ENCODE measurements at places on chromosomes 2 and 18. TPM values are rescaled to one million over a fixed set of nuclear protein-coding genes. Genes with fewer than 3 reads are reported as not detected.

The APCDD1 gene
- 6.8 TPM for polyA plus RNA-seq

- no peak overlapping the region for H3K4me3 ChIP-seq
- no peaks in the 10 kb centered on the region for H3K36me3 ChIP-seq
- H3K27ac ChIP-seq: no peak overlapping the region
- H3K4me1 ChIP-seq: peaks cover 5% of the 10 kb centered on the region
- H3K27me3 ChIP-seq: no peaks in the 10 kb centered on the region
These were observed 195.5 kb upstream of the CTAGE1 start for GRCh38 chr18:22613058-22613690.

- H3K36me3 ChIP-seq: no peaks in the 10 kb centered on the region
- no peak overlapping the region for H3K27ac ChIP-seq
- no peak overlapping the region for H3K4me3 ChIP-seq
These were observed 77.7 kb upstream of the PELI1 start for GRCh38 chr2:64221935-64222334.

DNA sequence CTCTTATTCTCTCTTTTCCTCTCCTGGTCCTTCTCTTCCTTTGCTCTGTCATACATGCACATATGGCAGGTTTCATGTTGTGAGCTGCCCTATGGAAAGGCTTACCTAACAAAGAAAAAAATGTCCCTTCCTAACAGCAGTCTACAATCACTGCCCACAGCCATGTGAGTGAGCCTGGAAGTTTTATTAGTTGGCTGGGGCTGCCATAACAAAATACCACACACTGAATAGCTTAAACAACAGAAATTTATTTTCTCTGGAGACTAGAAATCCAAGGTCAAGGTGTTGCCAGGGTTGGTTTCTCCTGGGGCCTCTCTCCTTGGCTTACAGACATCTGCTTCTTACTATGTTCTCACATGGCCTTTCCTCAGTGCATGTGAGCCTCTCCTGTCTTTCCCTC, 142.1 kb downstream of the TRIB2 start:
- no peaks in the 10 kb centered on the region for H3K36me3 ChIP-seq
- no peak for DNase-seq
- no peak overlapping the region for H3K4me3 ChIP-seq
- H3K27me3 ChIP-seq: no peaks in the 10 kb centered on the region
- no peak overlapping the region for H3K27ac ChIP-seq
- no peaks in the 10 kb centered on the region for H3K4me1 ChIP-seq

GRCh38 chr2:178269438-178270224, 75.3 kb downstream of the OSBPL6 start:
- no peak overlapping the region for H3K4me3 ChIP-seq
- no peak for DNase-seq
- no peak overlapping the region for H3K27ac ChIP-seq
- H3K27me3 ChIP-seq: no peaks in the 10 kb centered on the region

GRCh38 chr2:148479398-148479797, 165.2 kb upstream of the EPC2 start:
- H3K4me3 ChIP-seq: no peak overlapping the region
- no peaks in the 10 kb centered on the region for H3K4me1 ChIP-seq
- no peak overlapping the region for H3K27ac ChIP-seq
- no peak for DNase-seq
- no peaks in the 10 kb centered on the region for H3K36me3 ChIP-seq

DNA sequence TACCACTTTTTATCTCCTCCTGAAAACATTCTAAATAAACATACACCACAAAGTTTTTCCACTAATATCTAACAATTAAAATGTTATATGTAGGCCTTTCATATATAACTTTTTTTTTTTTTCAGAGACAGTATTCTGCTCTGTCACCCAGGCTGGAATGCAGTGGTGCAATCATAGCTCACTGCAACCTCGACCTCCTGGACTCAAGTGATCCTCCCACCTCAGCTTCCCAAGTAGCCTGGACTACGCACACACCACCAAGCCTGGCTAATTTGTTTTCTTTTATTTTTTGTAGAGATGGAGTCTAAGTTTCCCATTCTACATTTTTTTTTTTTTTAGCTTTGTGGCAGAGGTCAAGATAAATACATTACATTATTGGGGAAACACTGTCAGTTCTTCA, 1612.6 kb upstream of the NXPH2 start:
- H3K27me3 ChIP-seq: no peaks in the 10 kb centered on the region
- H3K36me3 ChIP-seq: no peaks in the 10 kb centered on the region
- no peak overlapping the region for H3K27ac ChIP-seq
- H3K4me3 ChIP-seq: no peak overlapping the region
